Breast epithelium (tissue), 4 donors: ENCODE measurements at places on chromosomes 3 and 15. TPM values are rescaled to one million over a fixed set of nuclear protein-coding genes. Genes with fewer than 3 reads are reported as not detected.

Gene DUOX1
- 7.2 TPM for total RNA-seq

GRCh38 chr3:71064956-71065763 is 518.4 kb downstream of the FOXP1 start:
- DNase-seq: peak; percentile 52

DNA sequence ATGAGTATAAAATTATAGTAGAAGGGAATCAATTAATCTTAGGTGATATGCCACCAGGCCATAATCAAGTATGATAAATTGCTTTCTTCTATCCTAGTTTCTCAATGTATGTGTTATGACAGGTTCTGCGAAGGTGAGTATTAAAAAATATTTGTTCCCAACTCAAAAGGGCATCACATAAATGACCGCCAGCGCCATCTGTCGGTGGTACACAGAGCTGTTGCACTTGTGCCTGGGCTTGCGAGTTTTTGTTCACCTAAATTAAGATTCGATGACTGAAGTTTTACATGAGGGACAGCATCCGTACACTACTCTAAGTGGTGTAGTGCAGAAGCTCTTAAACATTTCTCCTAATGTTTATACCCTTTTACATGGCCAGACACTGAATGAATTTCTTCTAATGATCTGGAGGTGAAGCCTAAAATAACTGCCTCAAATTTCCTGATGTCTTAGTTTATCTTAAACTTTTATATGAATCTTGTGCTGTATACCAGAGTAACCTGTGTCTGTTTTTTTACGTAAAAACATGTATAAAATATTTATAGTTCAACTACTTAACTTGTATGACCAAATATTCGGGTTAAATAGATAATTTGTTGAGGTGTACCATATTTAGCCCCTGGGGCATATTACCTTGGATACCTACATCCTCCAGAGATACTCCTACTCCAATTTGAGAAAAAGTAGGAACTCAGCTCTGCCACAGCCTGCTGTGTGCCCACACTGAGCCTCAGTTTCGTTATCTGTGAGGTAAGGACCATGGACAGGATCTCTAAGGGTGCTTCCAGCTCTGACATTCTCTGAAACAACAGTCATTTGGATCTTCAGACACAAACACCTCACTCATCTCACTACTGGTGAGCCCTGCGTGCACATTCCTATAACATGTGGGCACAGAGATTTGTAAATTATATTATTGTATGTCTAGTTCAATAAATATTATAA is 365.6 kb downstream of the MAGI1 start:
- no peak for DNase-seq

GRCh38 chr15:76776969-76777368 is 128.2 kb downstream of the SCAPER start:
- DNase-seq: no peak

DNA sequence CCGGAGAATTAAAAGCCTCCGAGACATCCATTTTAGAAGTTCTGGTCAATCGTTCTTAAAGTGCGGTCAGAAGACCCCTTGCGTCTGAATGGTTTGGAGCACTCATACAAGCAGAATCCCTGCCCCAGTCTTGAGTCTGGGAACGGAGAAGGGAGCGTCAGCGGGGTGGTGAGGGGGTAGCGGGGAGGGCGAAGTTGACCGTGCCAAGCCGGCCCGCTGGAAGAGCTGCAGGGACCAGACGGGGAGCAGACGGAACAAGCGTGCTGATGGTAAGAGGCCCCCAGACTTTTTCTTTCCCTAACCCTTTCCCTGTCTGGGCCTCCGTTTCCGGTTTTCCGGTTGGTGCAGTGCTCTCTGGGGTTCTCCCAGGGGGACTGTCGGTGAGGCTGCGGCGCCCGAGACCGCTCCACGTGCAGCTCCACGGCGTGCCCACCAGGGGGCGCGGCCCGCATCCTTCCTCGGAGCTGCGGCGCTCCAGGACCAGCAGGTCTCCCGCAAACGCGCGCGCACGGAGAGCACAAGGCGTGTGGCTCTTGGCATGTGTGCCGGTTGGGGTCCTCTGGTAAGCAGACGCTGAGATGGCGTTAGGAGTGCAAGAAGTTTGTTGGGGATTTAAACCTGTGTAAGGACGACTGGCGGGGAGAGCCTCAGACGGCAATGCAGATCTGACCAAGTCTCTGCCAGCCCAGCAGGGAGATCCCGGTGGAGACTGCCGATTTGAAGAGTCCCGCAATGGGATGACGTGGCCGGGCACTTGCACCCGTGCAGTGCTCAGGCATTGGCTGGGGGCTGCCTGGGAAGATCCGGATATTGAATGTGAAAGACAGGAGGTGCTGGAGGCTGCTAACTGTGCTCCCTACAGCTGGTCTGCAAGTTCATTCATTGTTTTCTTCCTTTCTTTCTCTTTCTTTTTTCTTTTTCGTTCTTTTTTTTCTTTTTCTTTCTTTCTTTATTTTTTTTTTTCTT is 19.2 kb upstream of the CORO2B start:
- DNase-seq: peak; percentile 75
